ENCODE measurements at places on chromosomes 12 and 14.

- no peak for DNase-seq
Observed at GRCh38 chr14:101473795-101474562, 87.3 kb upstream of the DIO3 start.

DNA sequence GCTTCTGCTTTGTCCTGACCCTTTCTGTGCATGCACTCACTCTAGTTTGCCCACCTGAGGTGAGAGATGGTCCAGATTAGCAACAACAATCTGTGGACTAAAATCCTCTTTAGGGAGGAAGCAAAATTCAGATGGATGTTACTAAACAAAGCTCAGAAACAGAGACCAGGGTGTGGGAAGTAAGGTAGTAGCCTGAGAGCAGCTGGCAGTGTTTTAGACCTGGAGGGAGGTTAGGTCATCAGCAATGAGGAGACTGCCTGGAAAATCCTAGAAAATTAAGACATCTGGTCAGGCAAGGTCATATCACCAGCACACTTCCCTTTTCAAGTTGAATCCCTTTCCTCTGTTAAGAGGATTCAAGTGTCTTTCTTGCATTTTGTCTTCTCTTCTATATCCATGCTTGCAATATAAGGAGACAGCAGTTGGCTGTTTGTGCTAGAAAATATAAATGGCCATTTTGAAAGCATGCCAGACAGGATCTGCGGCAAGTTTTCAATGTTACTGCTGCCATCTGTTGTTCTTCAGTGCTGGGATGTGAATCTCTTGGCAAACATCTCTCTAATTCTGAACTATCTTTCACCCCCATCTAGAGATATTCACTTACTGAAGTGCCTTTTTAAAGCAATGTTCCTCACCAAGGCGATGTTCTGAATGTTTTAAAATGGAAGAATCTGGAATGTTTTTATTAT lies 266.4 kb downstream of the NAV3 start:
- DNase-seq: no peak

DNA sequence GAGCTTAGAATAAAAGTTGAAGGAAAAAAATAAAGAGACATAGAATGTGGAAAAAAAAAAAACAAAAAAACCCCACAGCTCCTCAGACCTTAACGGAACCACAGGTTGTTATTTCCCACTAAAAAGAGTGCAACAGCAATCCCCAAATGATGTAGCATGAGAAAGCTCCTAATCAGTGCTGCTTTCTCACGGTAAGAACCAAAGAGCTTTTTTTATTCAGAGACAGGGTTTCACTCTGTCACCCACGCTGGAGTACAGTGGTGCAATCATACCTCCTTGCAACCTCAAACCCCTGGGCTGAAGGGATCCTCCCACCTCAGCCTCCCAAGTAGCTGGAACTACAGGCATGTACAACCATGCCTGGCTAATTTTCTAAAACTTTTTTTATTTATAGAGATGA lies 13.3 kb downstream of the NDUFA12 start:
- DNase-seq: no peak

DNA sequence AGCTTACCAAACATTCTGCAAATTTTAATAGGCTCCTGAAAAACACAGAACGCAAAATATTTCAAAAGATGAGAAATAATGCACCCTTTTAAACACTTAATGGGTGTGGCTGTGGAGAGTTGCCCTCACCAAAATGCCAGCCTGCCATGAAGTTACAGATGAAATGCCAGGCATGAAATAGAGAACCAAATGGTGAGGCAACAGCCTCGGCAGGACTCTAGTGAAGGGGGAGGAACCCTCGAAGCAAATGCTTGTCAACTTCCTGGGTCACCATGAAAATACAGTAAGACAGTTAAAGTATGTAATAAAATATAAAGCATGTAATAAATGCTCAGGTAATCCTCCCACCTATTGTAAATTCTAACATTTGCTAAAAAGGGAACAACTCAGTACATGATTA lies 24.1 kb downstream of the DUSP16 start:
- no peak for DNase-seq

DNA sequence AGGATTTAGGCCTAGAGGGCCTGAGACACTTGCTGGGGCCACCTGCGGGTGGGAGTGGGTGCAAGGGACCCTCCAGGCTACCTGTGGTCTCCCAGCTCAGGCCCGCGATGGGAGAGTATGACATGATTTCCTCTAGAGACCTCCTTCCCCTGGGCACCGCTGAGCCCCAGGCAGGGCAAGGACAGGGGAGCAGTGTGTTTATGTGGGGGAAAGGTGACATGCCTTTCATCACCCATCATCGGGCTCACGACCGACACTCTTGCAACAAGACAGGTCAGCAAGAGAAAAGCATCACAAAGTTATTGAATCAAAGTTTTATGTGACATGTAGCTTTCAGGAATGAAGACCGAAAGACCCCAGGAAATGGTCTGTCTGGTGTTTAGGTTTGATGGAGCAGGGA lies 19.9 kb downstream of the SH2B3 start:
- DNase-seq: peak; percentile 58

- DNase-seq: no peak
Observed at GRCh38 chr12:125406131-125406530, 340.9 kb downstream of the AACS start.

DNA sequence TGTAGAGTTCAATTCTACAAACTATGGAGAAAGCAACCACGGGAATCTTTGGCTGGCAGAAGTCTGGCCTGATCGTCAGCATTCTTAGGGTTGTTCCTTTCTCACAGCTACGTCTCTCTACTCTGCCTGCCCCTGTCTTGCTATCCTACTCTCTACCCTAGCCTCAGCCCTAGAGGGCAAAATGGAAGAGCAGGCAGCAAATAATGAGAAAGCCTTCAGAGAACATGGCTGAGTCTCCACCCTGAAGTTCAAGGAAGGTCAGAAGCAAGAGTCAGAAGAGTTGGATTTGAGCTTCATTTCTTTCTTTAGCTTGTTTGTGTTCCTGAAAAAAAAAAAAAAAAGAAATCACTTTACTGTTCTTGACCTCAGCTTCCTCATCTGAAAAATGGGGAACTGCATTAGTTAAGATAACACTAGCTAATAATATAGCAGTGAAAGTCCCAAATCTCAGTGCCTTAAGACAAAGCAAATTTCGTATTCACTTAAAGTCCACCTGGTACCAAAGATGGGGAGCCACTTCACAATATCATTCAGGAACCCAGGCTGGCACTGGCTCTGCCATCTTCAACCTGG lies 50.2 kb upstream of the CCND2 start:
- no peak for DNase-seq

- no peak for DNase-seq
Observed at GRCh38 chr12:3673981-3674708, 78.8 kb downstream of the CRACR2A start.

DNA sequence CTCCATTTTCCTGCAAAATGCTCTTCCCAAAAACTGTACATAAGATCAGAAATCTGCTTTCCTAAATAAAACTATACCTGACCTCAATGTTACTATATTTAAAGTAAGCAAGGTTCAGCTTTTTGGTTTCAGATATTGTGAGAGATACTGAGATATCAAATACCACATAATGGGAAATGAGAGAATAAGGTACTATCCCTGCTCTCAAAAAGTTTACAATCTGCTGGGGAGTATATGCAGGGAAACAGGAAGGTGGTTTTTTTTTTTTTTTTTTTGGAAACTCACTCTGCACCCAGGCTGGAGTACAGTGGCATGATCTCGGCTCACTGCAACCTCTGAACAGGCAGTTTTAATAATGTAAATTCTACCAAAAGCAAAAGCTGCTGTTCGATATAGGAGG lies 49.0 kb downstream of the HELB start:
- no peak for DNase-seq

DNA sequence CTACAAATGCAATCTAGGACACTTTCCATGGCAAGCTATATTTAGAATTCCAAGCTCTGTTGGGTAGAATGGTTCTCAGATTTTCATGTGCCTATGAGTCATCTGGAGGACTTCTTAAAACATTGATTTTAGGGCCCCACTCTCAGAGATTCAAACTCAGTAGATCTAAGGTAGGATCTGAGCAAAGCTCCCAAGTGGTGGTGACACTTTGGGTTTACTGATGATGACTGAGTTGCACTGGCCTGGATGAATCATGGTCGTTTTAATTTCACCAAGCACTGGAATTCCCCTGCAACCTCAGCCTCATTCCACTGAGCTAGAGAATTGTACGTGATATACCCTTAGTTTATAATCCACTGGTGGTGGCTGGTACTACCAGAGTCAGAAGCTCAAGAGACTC lies 86.5 kb downstream of the PPM1H start:
- DNase-seq: peak; percentile 43

DNA sequence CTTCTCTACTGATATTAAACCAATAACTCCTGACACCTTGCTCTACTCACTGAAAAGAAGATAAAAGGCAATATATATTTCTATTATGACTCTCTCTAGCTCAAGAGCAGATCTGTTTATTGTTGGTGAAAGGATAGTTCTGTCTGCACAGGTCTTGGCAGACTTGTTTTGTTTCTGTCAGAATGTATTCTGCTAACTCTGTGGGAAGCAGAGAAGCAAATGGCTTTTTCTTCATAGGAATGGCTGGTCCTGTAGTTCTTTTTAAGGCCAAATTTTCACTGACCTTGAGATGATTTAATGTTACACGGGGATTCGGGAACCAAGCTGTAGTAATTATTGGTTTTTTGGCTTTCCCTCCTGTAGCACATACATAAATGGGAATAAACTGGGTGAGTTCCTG lies 512.1 kb downstream of the DIO2 start:
- DNase-seq: no peak

DNA sequence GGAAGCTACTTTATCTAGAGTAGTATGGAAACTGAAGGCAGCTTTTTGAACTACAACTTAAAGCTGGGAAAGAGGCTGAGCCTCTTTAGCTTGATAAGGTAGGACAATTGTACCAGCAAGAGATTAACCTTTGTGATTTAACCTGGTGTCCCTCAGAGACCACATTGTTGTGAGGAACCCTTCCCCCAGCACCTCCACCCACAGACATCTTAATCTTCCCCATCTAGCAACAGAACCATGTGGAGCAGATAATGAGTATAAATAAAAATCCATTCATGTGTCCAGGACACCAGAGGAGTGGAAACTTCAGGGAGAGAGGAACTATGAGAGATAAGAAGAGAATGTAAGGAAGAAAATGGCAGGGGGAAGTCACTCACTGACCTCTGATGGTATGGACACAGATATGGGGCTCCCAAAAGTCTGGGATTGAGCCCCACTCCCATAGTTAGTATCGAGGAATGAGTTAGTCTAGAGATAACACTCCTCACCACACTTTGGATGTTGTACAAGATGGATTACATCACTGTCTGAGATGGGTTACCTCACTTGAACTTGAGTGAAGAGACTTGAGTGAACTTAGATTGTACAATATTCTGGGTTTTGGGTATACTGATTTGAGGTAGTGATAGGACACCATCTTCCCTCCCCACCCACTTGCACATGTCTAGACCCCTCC lies 33.9 kb upstream of the SLC38A2 start:
- DNase-seq: no peak

- no peak for DNase-seq
Observed at GRCh38 chr14:91350813-91351511, 66.7 kb downstream of the CCDC88C start.

DNA sequence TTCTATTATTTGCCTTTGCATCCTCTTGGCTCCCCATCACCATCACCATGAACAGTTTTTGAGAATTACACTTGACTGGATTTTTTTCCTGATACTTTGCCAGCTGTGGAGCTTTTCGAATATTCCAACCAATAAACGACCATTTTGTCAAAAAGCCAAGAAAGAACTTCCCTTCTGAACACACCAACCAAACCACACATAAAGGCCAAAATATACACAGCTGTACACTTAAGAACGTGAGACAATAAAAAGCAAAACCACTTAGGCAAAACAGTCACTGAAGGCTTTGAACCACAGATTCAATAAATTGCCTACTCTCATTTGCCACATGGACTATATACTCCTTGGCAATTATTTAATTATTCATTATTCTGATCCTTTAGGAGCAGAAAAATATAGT lies 1.1 kb downstream of the C14orf93 start:
- DNase-seq: no peak

DNA sequence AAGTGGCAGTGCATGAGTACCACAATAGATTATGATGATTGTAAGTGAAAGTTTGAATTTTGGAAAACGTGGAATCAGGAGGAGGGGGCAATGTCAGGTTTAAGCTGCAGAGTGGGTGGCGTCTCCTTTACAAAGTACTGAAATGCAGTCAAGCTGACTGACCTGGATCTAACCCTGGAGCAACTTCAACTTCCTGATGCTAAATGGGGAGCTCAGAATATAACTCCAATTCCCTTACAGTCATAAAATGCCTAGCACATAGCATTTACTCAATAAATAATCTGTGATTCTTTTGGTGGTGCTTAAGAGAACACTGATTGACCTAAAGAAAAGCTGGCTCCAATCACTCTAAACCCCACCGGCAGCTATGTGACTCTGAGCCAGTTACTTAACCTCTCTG lies 38.5 kb downstream of the CCDC60 start:
- no peak for DNase-seq

DNA sequence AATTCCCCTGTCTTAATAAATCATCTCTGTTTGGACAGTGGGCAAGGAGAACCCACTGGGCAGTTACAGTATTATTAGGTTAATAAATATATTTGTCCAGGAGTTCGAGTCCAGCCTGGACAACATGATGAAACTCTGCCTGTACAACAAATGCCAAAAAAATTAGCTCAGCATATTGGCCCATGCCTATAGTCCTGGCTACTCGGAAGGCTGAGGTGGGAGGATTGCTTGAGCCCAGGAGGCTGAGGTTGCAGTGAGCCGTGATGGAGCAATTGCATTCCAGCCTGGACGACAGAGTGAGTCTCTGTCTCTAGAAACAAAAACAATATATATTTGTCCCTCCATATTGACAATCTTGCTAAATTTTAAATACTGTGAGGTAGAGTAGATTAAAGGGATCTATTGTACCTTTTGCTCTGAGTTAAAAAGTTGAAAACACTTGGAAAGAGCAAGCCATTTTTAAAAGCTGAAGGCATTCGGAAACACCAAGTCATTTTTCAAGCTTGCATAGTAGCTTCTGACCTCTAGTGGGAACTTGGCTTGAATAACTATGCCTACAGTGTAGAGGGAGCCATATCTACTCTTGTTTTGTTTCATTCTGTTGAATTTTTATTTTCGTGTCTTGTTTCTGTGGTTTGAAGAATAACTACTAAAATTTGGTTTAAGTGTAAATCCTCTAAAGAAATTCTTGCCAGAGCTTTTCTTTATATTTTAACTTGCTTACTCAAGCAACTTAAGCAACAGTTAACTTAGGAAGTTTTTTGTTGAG lies 14.6 kb upstream of the EEA1 start:
- DNase-seq: no peak

DNA sequence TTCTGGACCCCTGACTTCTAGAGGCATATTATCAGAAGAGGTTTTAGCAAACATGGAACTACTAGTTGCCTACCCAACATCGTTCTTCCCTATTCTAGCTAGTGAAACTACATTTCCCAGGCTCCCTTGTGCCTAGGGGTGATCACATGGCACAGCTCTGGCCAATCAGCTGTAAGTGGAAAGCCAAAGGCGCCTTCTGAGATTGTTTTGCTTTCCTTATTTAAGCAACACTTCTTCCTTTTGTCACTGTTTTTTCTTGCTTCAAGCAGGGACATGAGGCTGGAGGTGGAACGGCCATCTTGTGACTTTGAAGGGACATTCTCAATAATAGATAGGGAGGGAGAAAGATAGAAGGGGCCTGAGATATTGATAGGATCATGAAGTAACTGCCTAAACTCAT lies 136.7 kb downstream of the ZNF664 start:
- DNase-seq: peak; percentile 18

- no peak for DNase-seq
Observed at GRCh38 chr12:30837595-30837994, 82.8 kb upstream of the CAPRIN2 start.

All from Calu3 (cell line).